Naive thymus-derived CD8-positive, alpha-beta T cell (primary cell): ENCODE measurements at places on chromosomes 7 and 10.

DNA sequence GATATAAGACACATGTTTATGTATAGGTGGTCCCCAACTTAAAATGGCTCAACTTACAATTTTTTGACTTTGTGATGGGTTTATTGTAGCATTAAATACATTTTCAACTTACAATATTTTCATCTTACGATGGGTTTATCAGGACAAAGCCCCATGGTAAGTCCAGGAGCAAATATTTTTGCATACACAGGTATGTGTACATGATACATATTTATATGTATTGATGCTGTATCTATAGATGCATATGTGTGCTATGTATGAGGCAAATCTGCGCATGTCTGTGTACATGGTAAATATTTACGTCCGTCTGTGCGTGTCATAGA, 664 bp upstream of the UBE3C start:
- no peak for DNase-seq

DNA sequence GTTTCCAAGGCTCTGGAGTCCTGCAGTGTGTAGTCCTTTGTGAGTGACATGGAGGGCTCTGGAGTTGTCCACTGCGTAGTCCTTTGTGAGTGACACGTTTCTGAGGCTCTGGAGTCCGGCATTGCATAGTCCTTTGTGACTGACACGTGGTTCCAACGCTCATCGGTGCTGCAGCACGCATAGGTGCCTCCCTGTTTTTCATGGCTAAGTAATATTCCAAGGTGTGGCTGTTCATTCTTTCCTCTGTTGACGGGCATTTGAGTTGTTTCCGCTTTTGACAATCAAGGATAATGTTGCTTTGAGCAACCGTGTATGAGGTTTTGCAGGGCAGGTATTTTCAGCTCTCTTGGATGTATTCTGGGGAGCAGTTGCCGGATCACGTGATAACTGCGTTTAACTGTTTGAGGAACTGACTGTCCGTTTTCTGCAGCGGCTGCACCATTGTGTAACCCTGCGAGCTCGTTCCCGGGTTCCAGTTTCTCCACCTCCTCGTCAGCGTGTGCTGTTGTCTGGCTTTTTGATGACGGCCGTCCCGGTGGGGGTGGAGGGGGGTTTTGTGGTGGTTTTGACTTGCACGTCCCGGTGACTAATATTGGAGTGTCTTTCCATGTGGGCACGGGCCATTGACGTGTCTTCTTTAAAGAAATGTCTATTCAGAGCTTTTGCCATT, 21.1 kb downstream of the FAM20C start:
- DNase-seq, result no peak

GRCh38 chr10:50937230-50937907, 51.9 kb upstream of the A1CF start:
- DNase-seq, result no peak

DNA sequence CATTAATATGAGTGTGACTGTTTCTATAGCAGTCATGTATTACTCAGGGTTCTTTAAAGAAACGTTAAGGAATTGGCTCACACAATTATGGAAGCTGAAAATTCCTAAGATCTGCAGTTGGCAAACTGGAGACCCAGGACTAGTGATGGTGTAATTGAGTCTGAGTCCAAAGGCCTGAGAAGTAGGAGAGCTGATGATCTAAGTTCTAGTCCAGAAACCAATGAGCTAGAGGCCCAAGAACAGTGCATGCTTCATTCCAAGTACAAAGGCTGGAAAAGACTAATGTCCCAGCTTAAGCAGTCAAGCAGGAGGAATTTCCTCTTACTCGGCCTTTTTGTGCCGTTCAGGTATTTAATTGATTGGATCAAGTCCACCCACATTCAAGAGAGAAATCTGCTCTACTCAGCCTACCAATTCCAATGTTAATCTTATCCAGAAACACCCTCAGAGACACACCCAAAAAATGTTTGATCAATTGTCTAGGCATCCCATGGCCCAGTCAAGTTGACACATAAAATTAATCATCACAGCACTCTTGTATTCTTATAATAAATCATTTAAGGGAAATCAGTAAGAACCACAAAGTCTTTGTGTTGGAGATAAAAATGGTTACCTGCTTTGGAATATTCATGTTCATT, 312.1 kb downstream of the PRKG1 start:
- DNase-seq, result no peak

- no peak for DNase-seq
Measured at GRCh38 chr7:91194841-91195240, 69.4 kb upstream of the FZD1 start.

GRCh38 chr10:88138319-88138848, 275.0 kb downstream of the PTEN start:
- no peak for DNase-seq

GRCh38 chr10:97969538-97970079, 60.8 kb downstream of the CRTAC1 start:
- no peak for DNase-seq

DNA sequence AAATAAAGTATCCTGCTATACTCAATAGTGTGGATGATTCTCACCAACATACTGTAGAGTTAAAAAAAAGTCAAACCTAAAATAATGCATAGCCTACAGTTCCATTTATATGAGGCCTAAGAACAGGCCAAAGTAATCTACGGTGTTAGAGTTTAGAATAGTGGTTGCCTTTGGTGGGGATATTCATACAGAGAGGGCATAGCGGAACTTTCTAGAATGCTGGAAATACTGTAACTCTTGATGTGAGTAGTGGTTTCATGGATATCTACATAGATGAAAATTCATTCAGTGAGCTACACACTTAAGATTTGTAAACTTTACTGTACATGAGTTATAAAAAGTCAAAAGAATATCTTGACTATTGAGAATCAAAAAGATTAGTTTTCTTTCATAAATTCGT, 349.9 kb upstream of the NFE2L3 start:
- DNase-seq, result no peak

- DNase-seq, result no peak
Measured at GRCh38 chr7:94206295-94206694, 188.4 kb upstream of the COL1A2 start.

DNA sequence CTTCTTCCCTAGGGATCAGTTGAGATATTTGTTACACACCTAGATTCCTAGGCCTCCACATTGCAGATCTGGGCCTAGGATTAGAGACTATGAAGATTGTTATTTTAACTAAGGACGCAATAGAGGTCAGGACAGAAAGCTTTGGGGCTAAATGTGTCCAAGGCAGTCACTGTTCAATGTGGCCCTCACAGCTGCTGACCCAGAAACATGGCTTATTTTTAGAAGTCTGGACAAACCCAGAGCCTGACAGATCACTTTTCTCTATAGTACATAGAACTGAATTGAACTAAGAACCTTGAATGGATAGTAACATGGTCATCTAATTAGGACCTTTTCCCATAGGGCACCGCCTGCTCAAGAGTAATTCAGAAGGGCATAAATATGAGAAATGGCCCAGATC, 146.6 kb upstream of the AUTS2 start:
- DNase-seq, result no peak

GRCh38 chr7:106257752-106258151, 27.0 kb downstream of the NAMPT start:
- DNase-seq, result no peak

- DNase-seq, result no peak
Measured at GRCh38 chr10:15718694-15719048, 1.1 kb downstream of the ITGA8 start.

GRCh38 chr10:119395280-119396007, 147.1 kb downstream of the RGS10 start:
- no peak for DNase-seq

GRCh38 chr7:112484671-112485167, 3.9 kb downstream of the LSMEM1 start:
- DNase-seq, result no peak
